ENCODE measurements at places on chromosomes 11 and 22. TPM values are rescaled to one million over a fixed set of nuclear protein-coding genes. Genes with fewer than 3 reads are reported as not detected.

SMC1B gene
- total RNA-seq, result not detected

ELMOD1 gene
- 1.0 TPM for total RNA-seq

MEN1 gene
- total RNA-seq, result 18.0 TPM

CASP5 gene
- not detected for total RNA-seq

LRRC4C gene
- total RNA-seq, result 7.1 TPM

All from tibial nerve (tissue), 4 donors.